ENCODE measurements at places on chromosomes 7 and 10.

- DNase-seq: peak; percentile 54
Measured at GRCh38 chr10:73814896-73815718, 3.7 kb upstream of the NDST2 start.

- no peak for DNase-seq
Measured at GRCh38 chr10:96420228-96421009, 61.6 kb upstream of the OPALIN start.

GRCh38 chr10:7412237-7412927 is 1.5 kb upstream of the SFMBT2 start:
- DNase-seq: no peak

DNA sequence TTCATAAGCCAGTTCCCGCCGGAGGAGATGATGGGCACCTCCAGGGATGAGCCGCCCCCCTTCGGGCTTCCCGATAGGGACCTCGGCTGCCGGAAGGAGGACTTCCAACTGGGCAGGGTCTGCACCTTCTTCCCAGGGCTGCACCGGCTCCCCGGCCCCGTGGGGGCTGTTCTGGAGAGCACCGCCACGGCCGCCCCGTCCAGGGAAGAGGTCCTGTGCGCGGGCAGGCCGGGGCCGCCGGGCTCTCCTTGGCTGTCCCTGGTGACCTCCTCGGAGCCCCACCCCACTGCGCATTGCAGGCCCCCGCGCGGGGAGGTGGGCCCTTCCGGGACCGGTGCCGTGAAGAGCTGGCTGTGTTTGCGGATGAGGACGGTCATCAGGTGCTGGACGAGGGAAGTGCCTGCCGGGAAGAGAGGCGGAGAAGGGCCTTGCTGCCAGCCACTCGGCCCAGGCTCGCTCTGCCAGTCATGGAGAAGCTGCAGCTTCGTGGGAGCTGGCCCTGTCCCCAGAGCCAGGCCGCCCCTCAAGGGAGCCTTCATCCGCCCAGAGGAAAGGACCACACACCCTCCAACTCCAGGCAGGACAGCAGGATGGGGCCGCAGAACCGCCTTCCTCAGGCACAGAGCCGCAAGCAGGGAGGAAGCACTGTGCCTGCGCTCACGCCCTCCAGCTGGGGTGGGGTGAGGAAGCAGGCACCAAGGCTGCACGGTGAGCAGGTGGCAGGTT is 144.4 kb downstream of the MAPK8 start:
- DNase-seq: no peak

DNA sequence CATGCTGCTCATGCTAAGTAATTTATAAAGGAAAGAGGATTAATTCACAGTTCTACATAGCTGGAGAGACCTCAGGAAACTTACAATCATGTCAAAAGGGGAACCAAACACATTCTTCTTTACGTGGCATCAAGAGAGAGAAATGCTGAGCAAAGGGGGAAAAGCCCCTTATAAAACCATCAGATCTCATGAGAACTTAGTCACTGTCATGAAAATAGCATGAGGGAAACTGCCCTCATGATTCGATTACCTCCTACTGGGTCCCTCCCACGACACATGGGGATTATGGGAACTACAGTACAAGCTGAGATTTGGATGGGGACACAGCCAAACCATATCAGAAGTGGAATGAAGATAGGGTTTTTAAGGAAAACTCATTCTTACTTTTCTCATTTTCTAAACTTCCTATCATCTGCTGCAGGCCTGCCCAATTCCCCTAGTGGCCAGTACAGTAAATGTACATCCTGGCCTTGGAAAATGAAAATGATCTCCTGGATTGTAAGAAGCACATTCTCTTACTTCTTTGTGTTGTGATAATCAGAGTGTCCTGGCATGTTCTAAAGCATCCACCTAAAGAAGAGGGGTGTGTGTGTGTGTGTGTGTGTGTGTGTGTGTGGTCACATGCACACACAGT is 421.5 kb downstream of the LRMDA start:
- no peak for DNase-seq

- no peak for DNase-seq
Measured at GRCh38 chr10:125002423-125003145, 60.7 kb downstream of the ZRANB1 start.

DNA sequence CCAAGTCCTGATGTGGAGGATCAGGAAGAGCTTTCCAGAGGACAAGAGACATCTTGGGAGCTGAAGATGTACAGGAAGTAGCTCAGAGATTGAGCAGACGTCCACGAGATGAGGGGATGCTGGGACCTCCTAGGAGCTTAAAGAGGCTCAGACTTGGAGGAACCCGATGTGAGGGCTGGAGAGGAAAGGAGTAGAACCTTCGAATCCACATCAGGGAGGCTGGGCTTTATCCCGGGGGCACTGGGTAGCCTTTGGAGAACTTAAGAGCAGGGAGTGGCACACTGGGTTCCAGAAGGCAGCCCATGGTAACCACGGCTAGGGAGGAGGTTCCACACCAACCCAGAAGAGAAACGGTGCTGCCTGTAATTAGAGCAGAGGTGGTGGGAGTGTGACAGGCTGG is 10.8 kb downstream of the PRKCQ start:
- no peak for DNase-seq

- peak; percentile 33 for DNase-seq
Measured at GRCh38 chr7:101586078-101586905, 42.8 kb downstream of the MYL10 start.

DNA sequence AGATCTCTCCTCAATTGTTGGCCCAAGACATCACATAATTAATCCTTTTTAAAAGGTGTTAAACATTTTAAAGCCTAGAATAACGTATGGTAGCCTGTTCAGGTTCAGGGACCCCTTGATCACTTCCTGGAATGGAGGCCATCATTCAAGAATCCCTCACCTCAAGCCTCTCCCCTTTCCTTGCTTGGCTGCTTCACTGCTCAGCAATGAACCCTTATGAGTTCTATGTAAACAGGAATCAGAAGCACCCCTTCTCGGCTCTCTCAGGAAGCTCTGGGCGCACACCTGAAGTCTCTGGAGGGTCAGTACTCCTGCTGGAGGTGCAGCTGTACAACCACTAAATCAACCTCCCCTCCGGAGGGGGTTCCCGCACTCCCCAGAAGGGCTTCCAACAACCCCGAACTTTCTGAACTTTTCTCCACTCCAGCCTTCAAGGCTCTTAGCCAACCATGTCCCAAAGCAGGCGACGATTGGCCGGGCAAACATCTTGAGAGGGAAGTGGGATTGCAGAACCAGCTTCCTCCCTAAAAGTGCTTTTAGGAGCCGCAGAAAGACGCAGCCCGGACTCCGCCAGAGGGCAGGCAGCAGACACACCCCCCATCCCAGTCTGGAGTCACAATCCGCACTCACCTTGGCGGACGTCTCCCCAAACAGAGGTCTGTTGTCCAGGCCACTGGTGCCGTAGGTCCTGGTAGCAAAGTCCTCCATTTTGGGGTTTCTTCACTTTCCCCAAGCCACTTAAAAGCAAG is 562 bp downstream of the TMEM243 start:
- peak; percentile 80 for DNase-seq

DNA sequence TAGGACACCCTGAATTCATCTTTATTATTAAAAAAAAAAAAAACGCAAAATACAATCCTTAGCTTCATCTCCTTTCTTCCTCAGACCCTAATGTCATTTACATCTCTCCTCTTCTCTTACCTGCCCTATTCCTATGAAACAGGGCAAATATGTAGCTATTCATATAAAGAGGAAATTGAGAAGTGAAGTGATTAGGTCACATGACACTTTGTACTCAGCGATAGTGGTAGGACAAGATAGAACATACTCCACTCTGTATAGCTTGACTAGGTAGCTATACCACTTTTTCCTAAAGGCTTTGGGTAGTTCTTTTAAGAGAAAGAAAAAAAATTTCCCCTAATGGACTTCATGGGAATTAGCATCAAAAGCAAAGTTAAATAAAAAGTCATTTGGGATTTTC is 6.2 kb upstream of the CELF2 start:
- DNase-seq: no peak

DNA sequence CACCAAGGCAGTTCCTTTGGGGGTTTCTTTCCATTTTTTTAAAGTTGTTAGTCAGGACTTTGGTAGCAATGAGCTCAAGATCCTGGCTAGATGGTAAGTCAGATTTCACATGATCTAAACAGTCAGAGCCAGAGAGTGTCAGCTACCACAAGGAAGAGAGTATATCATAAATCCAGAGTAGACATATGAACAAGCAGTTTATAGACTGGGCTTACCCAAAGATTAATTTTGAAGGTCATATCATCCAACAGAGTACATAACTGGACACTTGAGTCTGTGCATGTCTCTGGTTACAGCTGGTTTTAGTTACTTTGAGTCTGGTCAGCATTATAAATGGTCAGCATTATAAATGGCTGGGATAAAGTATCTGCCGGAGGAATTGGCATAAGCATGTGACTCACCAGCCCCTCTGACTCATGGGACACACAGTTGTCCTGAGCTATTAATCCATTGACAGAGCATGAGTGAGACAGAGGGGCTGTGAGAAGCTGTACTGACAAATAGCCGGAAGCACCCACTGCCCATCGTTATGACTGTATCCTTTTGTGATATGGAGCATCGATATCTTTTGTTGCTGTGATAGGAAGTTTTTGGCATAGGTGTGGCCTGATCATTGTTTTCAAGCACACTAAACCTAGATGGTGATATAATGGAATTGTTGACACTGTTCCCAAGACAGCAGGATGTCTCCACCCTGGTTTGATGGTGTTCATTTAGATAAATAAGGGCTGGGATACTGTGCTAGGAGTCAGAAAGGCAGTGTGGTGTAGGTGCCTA is 19.3 kb downstream of the PPP1R3C start:
- peak; percentile 74 for DNase-seq

DNA sequence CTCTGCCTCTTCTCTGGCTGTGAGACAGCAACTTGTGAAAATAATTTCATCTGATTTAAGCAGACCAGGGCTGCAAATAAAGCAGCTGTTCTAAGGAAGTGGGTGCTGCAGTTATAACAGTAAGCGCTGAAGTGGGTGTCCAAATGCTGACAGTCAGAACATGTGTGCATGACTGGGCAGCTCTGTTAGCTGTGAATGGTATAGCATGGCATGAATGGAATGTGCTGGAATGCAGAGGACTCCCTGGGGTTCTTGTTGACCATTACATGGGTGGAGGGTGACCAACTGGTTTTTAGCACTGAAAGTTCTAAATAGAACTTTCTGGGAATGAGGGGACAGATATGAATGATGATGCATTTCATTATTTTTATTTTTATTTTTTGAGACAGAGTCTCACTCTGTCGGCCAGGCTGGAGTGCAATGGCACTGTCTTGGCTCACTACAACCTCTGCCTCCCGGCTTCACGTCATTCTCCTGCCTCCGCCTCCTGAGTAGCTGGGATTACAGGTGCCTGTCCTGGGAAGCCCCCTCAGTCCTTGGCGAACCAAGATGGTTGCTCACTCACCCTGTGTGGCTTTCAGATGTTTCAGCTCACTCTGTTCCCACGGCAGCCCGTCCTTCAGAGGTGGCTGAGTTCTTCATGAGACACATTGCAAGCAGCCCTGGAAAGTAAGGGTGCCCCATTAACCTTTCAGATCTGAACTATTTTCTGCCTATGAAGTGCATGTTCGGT is 319.8 kb upstream of the PHYHIPL start:
- DNase-seq: peak; percentile 90

DNA sequence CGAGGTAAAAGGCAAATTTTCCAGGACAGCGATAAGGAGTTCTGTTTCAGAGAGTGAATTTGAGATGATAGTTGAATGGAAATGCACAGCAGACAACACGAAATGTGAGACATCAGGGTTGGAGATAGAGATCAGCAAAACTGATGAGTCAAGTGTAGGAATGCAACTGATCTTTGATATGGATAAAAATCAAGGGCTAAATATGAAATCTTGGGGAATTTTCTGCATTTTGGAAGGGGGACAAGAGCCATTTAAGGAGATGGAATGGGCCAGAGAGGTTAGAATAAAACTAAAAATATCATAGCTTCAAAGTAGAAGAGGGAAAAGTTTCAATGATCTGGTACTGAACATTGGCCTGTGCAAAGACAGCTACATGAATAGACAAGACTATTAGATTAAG is 11.5 kb downstream of the CISD1 start:
- DNase-seq: no peak

DNA sequence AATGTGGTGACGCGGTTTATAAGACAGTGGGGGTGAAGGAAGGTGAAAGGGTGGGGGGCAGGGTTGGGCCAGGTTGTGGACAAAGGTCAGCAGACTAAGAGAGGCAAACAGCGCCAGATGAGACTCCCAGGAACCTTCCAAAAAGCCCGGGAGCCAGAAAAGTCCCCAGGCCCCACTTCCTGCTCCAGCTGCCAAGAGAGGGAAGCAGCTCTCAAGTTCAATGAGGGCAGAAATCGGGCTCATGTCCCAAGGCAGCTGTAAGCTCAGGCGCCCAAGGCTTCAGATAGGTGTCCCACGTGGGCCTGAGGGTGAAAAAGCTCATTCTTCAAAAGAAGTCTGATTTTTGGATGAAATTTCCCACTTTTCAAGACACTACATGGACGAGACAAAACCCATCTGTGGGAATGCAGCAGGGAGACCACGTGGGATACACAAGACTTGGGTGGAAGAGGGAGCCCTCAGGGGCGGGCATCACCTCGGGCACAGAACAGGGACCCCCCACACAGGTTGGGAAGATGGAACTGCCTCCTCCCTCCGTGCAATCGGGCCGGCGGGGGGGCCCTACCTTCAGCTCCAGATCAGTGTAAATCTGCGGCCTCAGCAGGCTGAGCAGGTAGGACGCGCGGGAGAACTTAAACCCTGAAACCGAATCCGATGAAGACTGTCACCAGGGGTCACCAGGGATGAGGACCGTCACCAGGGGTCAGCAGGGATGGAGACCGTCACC is 7.8 kb downstream of the PYROXD2 start:
- no peak for DNase-seq

GRCh38 chr10:69218831-69219230 is 1.3 kb upstream of the HKDC1 start:
- no peak for DNase-seq

- DNase-seq: peak; percentile 95
Measured at GRCh38 chr7:2934211-2934731, 90.2 kb upstream of the GNA12 start.

DNA sequence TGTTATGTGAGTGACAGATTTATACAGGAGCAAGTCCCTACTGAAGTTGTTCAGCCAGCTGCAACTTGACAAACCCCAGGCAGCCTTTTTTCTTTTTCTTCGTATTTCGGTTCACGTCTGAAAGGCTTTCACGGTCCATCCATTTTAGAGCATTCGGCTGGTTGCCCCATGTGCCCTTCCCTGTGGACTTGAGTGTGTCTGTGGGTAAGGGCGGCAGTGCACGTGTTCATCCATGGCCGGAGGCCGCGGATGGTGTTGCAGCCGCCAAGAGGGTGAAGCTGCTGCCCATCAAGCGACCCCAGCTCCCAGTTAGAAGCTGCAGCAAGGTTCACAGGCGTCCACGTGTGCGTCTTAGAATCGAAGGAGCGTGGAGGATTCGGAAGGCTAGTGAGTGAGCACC is 35.9 kb downstream of the PPP2R2D start:
- DNase-seq: no peak

DNA sequence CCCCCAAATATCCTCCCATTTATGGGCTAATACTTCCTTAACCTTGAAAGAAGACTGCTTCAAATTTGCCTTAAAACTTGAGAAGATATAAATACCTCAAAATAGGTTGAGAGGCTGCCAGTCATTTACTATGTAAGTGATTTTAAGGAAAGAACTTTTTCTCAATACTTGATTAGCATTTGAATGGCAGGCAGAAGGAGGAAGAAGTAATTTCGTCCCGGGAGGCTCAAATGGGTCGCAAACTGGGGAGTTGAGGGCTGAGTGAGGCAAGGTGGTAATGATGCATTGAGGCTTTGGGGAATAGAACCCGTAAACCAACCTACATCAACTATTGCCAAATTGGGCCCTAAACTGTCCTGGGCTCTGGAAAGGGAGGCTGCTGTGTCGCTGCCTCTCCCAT is 11.1 kb downstream of the CAMK1D start:
- DNase-seq: no peak

- DNase-seq: no peak
Measured at GRCh38 chr7:47170516-47170915, 411.4 kb downstream of the TNS3 start.

GRCh38 chr10:74432841-74433594 is 282.0 kb downstream of the ADK start:
- no peak for DNase-seq

Measured in urothelium cell line (cell line).